COLO829 (cell line): ENCODE measurements at places on chromosomes 1 and 21.
A peak's percentile ranks its signal among the peaks of the same experiment; 100 is the strongest.

- no peak for DNase-seq
Observed at GRCh38 chr1:61518670-61519400, 206.1 kb downstream of the TM2D1 start.

DNA sequence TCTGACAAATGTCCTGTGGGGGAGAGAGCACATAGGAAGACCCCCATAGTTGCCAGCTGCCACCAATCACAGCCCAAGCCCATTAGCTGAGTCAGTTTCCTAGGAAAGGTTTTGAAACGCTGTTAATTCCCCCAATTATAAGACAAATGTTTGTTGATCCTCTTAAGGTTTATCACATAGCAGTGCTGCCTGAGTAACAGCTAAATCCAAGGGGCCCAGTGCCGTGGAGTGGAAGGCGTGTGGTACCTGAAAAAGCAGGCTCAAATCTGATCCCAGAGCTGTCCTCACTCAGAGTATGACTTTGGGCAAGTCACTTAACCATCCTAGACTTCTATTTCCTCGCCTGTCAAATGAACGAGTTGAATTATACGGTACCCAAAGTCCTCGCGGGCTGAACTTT, 69.5 kb downstream of the GRIK3 start:
- DNase-seq: no peak

- DNase-seq: peak; percentile 70
Observed at GRCh38 chr21:27761623-27762022, 794.7 kb upstream of the ADAMTS5 start.

GRCh38 chr1:44905276-44905675, 62.2 kb upstream of the PTCH2 start:
- no peak for DNase-seq

DNA sequence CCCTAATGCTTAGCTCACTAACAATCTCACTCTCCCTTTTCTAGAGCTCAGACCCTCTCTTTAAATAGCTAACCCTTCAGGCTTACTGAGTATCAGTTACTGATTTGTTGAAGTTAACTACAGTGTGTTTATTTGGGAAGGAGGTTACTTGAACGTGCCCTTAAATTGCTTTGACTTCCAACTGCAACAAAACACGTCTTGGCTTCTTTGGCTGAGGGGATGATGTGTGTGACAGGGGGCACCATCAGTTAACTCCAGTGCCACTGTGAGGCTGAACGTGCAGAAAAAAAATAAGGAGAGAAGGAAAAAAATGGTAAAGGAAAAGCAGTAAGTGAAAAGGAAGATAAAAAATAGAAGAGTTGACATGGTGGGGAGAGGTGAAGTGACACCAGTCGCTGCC, 75.1 kb upstream of the NRIP1 start:
- no peak for DNase-seq

DNA sequence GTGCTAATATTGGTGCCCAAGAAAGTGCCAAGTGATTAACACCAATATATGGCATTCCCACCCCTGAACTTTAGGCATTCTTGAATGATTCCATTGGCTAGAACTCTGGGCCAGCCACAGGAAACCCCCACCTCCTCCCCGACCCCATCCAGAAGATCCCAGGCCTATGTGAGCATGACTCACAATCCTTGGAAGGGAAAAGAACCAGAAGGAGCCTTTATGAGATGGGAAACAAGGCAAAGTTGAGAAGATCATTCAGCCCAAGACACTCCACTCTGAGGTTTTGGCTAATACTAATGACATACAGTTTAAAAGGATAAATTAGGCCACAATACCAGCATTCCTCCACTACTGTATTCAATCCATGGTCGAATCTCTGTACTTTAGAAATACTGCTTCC, 21.8 kb downstream of the ELK4 start:
- DNase-seq: no peak

DNA sequence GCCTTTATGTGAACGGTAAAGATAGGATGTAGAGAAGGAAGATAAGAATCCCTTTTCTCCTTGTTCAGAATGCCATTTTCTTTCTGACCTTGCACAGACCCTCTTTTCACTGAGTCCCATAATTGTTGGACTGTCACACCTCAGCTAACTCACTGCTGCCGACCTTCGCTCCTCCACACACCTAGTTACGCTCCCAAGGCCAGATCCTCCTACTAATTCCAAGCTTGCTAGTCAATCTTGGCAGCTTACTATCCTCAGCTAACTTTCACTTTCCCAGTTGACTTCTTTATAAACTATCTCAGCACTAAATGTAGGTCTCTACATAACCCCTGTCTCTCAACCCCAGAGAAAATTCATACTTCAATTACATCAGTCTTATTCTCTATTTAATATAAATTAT, 471.8 kb upstream of the PRMT6 start:
- no peak for DNase-seq

DNA sequence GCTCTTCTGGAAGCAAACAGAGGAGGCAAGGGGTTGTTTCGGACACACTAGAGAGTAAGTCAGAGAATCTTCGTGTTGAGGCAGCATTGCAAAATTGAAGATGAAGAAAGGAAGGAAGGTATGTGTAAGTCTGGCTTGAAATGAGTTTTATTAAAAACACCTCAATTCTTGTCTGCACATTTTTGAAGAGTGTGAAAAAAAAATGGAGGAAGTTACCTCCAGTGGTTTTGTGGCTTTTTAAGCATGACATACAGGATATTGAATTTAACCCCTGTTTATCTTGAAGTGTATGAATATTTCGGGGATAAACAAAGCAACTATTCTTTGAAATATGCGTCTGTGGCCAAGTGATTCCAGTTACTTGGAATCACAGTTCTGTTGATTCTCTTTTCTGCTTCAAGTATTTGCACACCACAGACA, 203.2 kb upstream of the SGIP1 start:
- peak; percentile 69 for DNase-seq

GRCh38 chr1:31408788-31409318, 4.2 kb upstream of the SERINC2 start:
- DNase-seq: no peak

DNA sequence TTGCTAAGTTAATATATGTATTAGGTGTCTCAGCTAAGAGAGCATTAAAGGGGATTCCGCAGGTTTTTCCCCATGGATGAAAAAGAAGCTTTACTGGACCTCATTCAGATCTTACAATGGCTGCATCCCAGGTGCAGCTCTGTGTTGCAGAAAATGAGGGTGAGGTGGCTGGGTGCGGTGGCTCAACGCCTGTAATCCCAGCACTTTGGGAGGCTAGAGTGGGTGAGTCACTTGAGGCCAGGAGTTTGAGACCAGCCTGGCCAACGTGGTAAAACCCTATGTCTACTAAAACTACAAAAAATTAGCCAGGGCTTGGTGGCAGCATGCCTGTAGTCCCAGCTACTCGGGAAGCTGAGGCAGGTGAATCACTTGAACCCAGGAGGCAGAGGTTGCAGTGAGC, 58.5 kb upstream of the MORC3 start:
- no peak for DNase-seq

DNA sequence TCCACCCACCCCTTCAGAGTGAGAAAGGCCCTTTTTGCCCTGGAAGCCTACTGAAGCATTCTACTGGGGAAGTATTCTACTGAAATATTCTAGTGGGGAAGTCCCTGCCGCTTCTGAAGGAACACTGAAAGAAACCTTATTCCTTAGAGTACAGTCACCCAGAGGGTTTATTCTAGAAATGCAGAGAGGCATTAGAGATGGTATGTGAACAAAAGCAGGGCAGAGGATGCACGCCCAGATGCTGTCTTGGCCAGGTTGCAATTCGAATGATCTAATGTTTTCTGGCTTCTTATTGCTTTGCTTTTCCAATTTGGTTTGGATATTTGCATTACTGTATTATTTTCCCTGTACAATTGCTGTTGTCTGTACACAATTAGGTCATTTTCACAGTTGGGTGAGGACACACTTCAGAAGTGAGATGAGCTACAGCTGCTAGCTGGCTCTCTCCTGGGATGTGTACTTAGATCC, 37.1 kb downstream of the CCN1 start:
- no peak for DNase-seq

- peak; percentile 42 for DNase-seq
Observed at GRCh38 chr1:32886004-32886827, at the start of gene HPCA. HPCA (plus strand) TSS chr1:32886491; CDS start chr1:32888899, 2,408 bp downstream.
